ENCODE measurements at places on chromosomes 5 and 9. TPM values are rescaled to one million over a fixed set of nuclear protein-coding genes. Genes with fewer than 3 reads are reported as not detected.

GRCh38 chr5:131272307-131272706 is 8.5 kb downstream of the CDC42SE2 start:
- peak overlapping the region; percentile 46 for H3K4me3 ChIP-seq
- no peaks in the 10 kb centered on the region for H3K27me3 ChIP-seq
- peaks cover 91% of the 10 kb centered on the region for H3K4me1 ChIP-seq
- DNase-seq, result peak; percentile 25

DNA sequence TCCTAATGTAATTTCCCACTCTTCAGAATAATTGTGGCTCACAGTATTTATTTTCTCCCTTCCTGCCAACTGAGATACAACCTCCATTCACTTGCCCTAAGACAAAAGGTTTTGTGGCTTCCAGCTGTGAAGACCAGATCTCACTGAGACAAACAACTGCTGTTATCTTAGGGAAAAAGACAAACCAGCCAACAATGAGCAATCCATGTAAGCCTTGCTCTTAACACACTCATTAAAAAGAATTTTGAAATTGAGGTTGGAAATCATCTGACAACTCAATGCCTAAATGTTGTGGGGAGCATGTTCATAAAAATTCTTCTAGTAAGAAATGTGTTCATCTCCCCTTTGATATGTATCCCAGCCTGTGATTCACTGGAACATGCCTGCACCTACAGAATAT is 132.9 kb downstream of the ADAMTSL1 start:
- H3K36me3 ChIP-seq, result no peaks in the 10 kb centered on the region
- H3K4me1 ChIP-seq, result no peaks in the 10 kb centered on the region
- H3K4me3 ChIP-seq, result no peak overlapping the region
- H3K27ac ChIP-seq, result no peak overlapping the region

DNA sequence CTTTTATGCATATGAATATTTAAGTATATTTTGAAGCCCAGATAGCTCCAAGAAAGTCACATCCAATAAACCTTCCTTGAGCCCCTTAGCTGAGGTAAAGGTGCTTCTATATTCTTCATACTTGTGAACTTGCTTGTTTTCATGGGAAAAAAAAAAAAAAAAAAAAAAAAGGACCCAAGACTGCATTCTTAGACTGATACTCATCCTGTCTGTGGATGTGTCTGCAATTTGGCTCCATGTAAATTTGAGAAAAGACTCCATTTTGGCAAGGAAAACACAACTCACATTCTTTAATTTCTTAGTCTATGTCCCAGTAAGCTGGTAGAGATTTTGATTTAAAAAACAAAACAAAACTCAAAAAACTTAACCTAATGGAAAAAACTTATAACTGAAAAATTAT is 238.3 kb downstream of the FBXL17 start:
- H3K27me3 ChIP-seq, result no peaks in the 10 kb centered on the region
- no peaks in the 10 kb centered on the region for H3K36me3 ChIP-seq
- H3K27ac ChIP-seq, result no peak overlapping the region
- H3K4me1 ChIP-seq, result no peaks in the 10 kb centered on the region
- H3K4me3 ChIP-seq, result no peak overlapping the region
- DNase-seq, result no peak

- no peak for DNase-seq
- H3K36me3 ChIP-seq, result no peaks in the 10 kb centered on the region
- H3K27ac ChIP-seq, result no peak overlapping the region
Measured at GRCh38 chr5:174645677-174646076, 78.7 kb upstream of the MSX2 start.

- DNase-seq, result no peak
- no peak overlapping the region for H3K27ac ChIP-seq
- H3K4me1 ChIP-seq, result no peaks in the 10 kb centered on the region
- H3K36me3 ChIP-seq, result peaks cover 14% of the 10 kb centered on the region
Measured at GRCh38 chr5:72356361-72356760, 36.2 kb downstream of the PTCD2 start.

TMEM174 gene
- not detected for total RNA-seq

GRCh38 chr5:163790497-163790896 is 285.1 kb downstream of the MAT2B start:
- H3K27ac ChIP-seq, result no peak overlapping the region
- no peak for DNase-seq
- no peak overlapping the region for H3K4me3 ChIP-seq

GRCh38 chr9:21687351-21687750 is 115.1 kb upstream of the MTAP start:
- no peaks in the 10 kb centered on the region for H3K27me3 ChIP-seq
- no peaks in the 10 kb centered on the region for H3K36me3 ChIP-seq
- DNase-seq, result no peak
- H3K27ac ChIP-seq, result no peak overlapping the region

DNA sequence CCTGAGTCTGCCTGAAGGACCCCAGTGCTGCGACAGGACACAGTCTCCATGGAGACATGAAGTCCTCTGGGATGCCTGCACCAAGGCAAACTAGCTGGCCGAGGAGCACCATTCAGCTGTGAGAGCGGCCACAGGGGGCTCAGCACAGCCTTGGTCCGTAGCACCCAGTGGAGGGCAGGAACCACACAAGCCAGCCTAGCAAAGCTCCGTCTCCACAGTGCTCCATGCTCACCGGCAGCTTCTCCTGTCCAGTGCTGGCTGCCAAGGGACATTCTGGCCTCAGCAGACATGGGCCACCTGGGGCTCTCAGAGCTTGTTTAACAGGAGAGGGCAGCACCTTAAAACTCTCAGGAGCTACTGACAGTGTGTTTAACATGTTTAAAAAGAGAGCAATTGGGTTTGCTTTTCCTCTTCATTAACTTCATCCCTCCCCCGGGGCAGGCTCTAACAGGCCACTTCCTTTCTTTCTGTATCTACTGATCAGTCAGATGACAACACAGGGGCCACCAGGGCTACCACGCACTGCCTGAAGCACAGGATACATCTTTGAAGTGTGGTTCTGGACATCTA is 57.0 kb downstream of the SECISBP2 start:
- peaks cover 26% of the 10 kb centered on the region for H3K4me1 ChIP-seq
- H3K4me3 ChIP-seq, result no peak overlapping the region
- DNase-seq, result no peak
- peaks cover 26% of the 10 kb centered on the region for H3K36me3 ChIP-seq
- H3K27me3 ChIP-seq, result no peaks in the 10 kb centered on the region

GRCh38 chr5:55853041-55853670 is 2.0 kb downstream of the IL31RA start:
- no peak overlapping the region for H3K27ac ChIP-seq
- peaks cover 21% of the 10 kb centered on the region for H3K4me1 ChIP-seq
- H3K27me3 ChIP-seq, result peaks cover 5% of the 10 kb centered on the region
- no peak overlapping the region for H3K4me3 ChIP-seq
- no peaks in the 10 kb centered on the region for H3K36me3 ChIP-seq
